ENCODE measurements at places on chromosomes 4 and X. TPM values are rescaled to one million over a fixed set of nuclear protein-coding genes. Genes with fewer than 3 reads are reported as not detected.

DNA sequence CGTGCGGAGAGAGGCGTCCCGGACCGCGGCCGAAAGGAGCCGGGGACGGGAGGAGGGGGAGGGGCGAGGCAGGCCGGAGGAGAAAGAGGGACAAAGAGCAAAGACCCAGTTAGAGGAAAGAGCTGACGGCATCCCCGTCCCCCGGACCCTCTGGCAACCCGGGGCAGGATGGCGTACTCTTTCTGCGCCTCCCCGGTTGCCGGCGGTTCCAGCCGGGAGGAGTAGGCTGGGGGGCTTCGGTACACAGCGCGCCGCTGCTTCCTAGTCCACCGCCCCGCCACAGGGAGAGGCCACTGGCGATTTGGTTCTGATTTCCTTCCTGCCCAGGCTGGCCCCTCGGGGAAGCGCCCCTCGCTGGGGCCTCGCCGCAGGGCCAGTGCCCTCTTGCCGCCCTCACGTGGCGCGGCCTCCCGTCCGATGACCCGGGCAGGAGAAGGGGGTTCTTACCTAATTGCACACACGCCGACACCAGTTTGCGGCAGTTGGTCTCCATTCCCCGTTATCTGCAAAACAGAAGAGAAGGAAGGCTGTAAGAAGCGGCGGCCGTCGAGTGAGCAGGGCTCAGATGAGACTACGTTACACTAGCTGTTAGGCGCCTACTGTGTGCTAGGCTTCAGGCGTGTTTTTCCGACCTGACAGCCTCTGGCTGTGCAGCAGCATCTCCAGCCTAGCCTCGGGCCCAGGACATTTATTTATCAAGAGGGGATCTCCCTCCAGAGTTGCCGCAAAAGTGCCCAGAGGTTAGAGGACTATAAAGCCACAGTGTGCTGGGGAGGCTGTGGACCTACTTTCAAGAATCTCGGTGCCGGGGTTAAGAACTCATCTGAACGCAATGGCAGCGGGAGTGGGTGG lies 9.9 kb upstream of the PITX2 start:
- no peak for DNase-seq

The PLP1 gene
- 3.6 TPM for total RNA-seq

- DNase-seq = no peak
Observed at GRCh38 chr4:153518001-153518400, 51.8 kb downstream of the TMEM131L start.

The UNC5C gene
- total RNA-seq = 9.2 TPM

The FGF13 gene
- 10.6 TPM for total RNA-seq

Measured in posterior vena cava (tissue), 2 donors.